Stimulated activated naive CD4-positive, alpha-beta T cell treated with Interleukin-2 at 50 U/mL for 16 hours (primary cell): ENCODE measurements at places on chromosomes 12 and 14.

- no peak for DNase-seq
These were observed 901.6 kb downstream of the BCL11B start for GRCh38 chr14:98370352-98370751.

DNA sequence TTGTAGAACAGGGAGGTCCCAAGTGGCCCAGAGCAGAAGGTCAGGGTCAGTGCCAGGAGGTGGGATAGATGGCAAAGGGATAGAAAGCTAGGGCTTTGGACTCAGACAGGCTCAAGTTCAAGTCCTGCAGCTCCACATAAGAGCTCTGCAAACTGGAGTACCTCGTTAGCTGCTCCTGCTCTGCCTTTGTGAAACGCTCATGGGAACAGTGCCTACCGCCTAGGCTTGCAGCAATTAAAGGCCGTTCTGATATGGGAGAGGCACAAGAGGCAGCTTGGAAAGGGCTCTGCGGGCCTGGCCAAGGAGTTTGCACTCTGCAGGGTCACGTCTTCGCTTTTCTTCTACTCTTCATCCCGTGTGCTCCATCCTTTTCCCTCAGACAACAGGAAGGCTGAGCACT is 54.1 kb downstream of the MAP1LC3B2 start:
- DNase-seq = no peak

DNA sequence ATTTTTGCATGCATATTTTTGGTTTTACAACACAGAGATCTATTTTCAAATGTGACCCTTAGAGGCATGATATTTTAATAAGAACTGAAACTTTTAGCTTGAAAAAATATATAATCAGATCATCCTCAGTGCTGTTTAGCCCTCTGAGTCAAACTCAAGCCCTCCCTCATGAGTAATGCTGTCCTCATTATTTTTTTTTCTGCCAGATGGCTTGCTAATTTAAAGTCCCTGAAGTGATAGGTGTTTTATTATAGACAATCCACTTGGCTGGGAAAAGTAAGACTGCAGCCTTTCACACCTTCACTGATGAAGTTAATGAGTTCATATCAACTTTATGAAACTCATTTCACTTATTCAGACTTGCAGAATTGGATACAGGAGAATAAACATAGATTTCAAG is 227.7 kb downstream of the SLC16A7 start:
- no peak for DNase-seq

DNA sequence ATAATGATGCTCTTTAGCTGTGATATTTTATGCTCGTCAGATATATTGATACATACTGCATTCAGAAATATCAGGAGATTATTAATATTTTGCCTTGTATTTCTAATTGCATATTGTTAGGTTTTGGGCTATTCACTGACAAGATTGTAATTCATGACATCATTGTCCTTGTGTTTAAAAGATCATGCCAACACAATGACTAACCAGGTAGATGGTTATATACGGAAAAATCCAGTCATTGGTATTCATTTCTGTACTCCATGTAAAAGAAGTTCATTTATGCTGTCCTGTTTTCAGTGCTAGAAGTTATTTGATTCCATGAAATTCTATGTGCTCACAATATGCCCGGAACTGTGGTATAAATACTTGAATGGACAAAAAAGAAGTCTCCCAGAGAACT is 107.5 kb downstream of the KITLG start:
- DNase-seq = no peak

DNA sequence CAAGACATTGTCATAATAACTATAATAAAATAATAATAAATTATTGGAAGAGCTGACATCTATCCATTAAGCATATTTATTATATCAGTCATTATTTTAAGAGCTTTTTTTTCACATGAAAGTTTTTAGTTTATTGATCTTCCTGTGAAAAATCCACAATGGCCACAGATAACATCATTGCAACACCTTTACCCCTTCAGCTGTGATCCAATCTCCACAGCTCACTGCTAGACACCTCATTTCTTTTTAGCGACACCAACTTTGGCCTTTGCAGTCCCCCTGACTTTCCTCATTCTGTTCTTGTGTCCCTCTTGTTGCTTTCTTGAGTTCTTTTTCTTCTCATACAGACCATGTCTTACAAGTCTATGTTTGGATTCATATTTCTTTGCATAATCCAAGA is 67.4 kb downstream of the STON2 start:
- no peak for DNase-seq

DNA sequence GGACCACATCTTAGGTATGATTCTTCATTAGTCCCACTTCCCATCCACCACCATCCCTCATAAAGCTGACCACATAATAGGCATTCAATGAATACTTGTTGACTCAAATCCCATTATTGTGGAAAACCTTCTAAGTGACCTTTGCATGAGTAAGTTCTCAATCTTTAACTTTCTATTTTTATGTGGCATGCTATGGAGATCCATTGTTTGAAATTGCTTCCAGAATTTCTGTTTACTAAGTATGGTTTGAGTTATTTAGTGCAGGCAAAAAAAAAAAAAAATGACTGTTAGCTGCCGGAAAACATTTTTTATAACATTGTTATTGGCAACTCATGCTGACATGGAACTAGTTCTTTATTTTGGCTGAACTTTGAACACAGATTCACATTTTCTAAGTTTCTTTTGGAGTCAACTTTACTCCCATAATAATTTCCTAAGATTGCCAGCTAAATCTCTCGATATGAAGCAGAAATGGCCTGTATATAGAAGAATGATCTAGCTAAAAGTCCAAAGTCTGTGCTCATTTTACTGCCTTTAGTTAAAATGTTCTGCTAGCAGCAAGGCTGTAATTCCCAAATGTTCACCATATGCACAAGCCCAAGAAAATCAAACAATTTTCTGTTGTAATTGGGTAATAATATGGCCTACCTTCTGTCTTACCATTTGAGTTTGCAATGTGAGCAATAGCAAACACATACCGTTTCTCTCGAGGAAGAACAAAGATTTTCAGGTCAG is 77.9 kb downstream of the PTGER2 start:
- no peak for DNase-seq

DNA sequence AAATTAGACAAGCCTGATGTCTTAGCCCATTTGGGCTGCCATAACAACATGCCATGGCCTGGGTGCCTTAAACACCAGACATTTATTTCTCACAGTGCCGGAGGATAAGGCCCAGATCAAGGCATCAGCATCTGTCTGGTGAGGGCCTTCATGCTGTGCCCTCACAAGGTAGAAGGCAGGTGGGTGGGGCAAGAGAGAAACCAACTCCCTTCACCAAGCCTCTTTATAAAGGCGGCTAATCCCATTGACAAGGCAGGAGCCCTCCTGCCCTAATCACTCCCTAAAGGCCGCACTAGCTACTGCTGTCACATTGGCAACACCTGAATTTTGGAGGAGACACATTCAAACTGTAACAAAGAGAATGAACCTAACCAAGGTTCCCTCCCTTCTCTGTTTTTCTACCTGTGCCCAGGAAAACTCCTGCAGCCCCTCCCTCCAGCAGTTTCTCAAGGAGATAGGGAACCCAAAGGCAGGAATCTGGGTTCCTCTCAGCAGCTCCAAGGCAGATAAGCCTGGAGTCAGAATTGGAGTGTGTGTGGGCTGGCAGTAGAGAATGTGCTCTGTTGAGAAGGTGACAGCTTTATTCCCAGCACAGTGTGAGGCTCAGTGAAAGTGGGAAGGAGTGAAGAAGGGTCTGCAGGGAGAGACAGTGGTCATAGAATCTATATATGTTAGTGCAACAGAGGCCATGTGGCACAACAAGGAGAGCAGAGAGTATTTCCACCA is 21.7 kb upstream of the GPATCH2L start:
- no peak for DNase-seq

DNA sequence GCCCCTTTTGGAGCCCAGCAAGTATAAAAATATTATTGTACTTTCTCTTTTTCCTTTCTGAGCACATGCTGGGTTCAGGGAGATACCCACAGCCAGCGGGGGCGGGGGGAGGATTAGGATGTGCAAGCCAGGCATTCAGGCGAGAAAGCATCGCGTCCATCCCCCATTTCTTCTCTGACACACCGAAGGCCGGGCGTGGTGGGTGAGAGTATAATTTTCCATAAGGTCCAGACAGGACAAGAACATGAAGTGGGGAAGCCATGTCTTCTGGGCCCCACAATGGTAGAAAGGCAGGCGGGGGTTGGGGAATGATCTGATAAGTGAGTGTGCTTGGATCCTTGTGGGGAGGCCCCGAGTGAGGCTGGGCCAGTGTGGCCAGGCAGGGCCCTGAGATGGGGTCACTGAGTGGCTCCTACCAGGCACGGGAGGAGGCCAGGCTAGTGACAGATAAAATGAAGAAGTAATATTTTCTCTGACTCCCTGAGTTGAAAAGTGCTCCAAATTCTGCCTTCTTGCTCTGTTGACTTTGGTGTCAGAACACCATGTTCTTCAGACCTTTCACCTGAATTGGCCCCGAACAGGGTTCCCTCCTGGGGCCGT is 10.7 kb upstream of the LRTM2 start:
- DNase-seq = no peak

- no peak for DNase-seq
These were observed 714.1 kb downstream of the FSCB start for GRCh38 chr14:43792980-43793379.

DNA sequence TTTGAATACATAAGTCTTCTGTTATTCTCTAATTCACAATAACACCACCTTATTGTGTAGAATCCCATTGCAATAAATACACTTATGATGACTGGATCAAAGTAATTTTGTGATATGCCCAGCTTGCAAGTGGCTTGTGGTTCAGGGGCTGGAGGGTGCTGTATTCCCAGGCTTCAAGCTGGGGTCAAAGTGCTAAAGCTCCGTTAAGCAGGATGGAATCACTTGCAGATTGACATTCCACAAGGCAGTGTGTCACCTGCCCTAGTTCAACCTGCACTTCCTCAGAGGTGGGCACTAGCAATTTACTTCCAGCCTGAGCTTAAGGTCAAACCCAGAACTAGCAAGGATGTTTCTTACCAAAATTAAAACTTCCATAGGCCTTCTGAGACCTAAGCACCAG is 166.6 kb downstream of the SSPN start:
- no peak for DNase-seq
